Tibial nerve (tissue), 4 donors: ENCODE measurements at places on chromosomes 7 and 10. TPM values are rescaled to one million over a fixed set of nuclear protein-coding genes. Genes with fewer than 3 reads are reported as not detected.

DNA sequence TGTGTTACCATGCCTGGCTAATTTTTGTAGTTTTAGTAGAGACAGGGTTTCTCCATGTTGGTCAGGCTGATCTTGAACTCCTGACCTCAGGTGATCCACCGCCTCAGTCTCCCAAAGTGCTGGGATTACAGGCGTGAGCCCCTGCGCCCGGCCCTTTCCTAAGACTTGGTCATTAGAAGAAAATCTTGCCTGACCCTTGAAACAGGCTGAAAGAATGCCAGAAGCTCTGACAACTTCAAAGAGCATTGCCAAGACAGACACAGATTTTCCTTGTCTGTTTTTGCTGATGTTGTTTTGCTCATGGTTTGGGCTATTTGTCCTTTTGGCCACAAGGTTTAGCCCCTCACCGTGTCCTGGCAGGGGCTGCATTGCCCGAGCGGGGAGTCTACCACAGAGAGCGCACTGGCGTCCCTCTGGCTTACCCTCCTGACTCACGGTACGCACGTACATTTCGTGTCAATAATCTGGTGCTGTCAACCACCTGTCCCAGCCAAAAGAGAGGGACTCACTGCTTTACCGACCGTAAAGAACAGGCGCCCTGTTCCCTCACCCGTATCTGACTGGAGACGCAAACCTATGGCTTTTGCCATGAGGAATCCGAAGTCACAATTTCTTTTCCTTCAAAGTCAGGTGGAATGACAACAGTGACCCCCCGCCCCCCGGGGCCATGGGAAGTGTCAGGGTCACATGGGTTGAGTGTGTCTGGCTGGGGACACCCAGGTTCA, 10.1 kb upstream of the INPP5A start:
- no peak overlapping the region for H3K4me3 ChIP-seq
- DNase-seq, result no peak
- H3K27me3 ChIP-seq, result no peaks in the 10 kb centered on the region
- H3K27ac ChIP-seq, result no peak overlapping the region

SEM1 gene
- 18.3 TPM for total RNA-seq

- H3K4me3 ChIP-seq, result no peak overlapping the region
- H3K27ac ChIP-seq, result no peak overlapping the region
- no peak for DNase-seq
- no peaks in the 10 kb centered on the region for H3K27me3 ChIP-seq
- no peaks in the 10 kb centered on the region for H3K36me3 ChIP-seq
Measured at GRCh38 chr7:134022286-134022911, 104.7 kb upstream of the LRGUK start.

OPN4 gene
- total RNA-seq, result not detected

TNKS2 gene
- total RNA-seq, result 47.7 TPM

GRCh38 chr10:116787053-116787659, 44.8 kb upstream of the HSPA12A start:
- H3K27ac ChIP-seq, result peak overlapping the region; percentile 93
- H3K4me1 ChIP-seq, result peaks cover 37% of the 10 kb centered on the region
- no peaks in the 10 kb centered on the region for H3K27me3 ChIP-seq

DNA sequence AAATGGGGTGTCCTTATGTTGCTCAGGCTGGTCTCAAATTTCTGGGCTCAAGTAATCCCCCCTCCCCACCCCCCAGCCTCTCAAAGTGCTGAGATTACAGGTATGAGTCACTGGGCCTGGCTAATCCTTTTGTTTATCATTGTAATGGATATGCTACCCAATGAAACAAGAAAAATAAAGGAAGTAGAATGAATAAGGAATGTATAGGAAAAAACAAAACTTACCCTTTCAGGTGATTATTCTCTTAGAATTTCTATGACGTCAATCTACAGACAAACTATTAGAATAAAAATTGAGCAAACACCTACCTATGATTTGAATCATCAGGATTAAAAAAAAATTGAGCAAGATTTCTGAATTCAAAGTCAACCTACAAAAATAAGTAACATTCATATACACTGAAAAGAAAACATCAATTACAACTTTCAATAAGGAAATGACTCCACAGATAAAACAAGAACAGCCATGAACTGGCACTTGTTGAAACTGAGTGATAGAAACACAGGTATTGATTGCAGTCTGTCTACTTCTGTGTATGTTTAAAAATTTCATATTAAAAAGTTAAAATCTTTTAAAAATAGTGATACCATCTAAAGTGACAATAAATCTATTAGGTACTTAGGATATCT, 12.2 kb downstream of the ADAM12 start:
- no peak for DNase-seq
- no peaks in the 10 kb centered on the region for H3K4me1 ChIP-seq
- no peaks in the 10 kb centered on the region for H3K36me3 ChIP-seq
- no peak overlapping the region for H3K27ac ChIP-seq

SLC16A9 gene
- total RNA-seq, result 0.78 TPM
